NCI-H146 (cell line): ENCODE measurements at places on chromosomes 5 and 9.

DNA sequence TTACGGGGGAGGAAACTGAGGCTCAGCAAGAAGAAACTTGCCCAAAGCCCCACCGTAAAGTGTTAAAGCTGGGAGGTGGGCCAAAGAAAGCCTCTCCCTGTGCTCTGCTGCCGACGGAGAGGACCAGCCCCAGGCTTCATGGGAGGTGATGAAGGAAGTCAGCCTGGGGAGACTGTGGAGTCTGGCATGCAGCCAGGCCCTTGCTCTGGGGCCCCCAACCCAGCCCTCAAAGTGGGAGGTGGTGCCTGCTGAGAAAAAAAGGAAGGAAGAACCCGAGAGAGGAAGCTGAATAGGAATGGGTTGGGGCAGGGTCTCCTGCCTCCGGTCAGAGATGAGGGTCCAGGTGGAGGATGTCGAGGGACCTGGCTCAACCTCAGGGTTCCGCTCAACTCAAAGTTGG, 3.8 kb downstream of the RNF44 start:
- DNase-seq: no peak

GRCh38 chr5:71864730-71865601, 145.9 kb downstream of the CARTPT start:
- peak; percentile 78 for DNase-seq

- DNase-seq: no peak
These were observed 21.5 kb upstream of the ASS1 start for GRCh38 chr9:130423272-130423671.

- no peak for DNase-seq
These were observed 80.0 kb downstream of the SEMA4D start for GRCh38 chr9:89417832-89418473.

- no peak for DNase-seq
These were observed 12.5 kb downstream of the ARHGEF28 start for GRCh38 chr5:73638344-73639095.

GRCh38 chr5:89342106-89342876, 459.3 kb upstream of the MEF2C start:
- DNase-seq: peak; percentile 3

GRCh38 chr5:14330729-14331385, 187.7 kb downstream of the TRIO start:
- no peak for DNase-seq

DNA sequence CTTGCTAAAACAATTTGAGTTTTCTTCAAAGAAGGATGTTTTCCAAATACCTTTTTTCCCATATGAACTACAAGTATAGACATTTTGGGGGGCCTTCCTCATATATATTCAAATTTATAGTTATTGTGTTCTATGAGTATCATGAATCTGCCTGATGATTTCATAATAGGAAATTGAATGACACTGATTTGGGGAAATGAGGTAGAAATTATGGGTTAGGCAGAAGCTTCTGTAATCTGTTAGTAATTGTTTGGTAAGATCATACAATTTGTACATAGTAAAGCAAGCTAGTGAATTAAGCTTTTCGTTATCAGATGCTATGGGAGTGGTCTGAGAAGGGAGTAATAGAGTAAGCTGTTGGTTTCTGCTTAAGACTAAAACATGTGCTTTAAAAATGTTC, 98.0 kb downstream of the TRIO start:
- DNase-seq: no peak
